ENCODE measurements at places on chromosomes 7 and 10.

DNA sequence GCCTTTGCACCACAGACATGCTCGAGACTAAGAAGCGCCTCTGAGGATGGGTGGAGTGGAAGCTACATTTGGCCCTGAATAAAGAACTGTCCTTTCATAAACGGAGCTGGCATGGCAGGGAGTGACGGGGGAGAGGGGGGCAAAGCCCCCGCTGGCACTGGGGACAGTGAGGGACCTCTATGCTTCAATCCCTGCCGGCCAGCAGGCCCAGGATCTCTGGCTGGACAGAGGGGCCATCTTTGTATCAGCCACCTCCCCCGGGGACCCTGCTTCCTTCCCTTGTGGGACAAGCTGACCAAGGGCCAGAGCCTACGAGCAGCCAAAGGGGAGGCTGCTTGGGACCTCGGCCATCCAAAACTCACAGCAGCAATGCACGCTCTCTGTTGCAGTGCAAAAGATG, 28.2 kb upstream of the ECHDC3 start:
- no peak for DNase-seq

GRCh38 chr7:16484453-16485158, 19.1 kb upstream of the SOSTDC1 start:
- DNase-seq, result no peak

- peak; percentile 68 for DNase-seq
Measured at GRCh38 chr7:141362580-141363435, 188.4 kb upstream of the AGK start.

- DNase-seq, result peak; percentile 46
Measured at GRCh38 chr7:18685971-18686370, 190.4 kb downstream of the HDAC9 start.

DNA sequence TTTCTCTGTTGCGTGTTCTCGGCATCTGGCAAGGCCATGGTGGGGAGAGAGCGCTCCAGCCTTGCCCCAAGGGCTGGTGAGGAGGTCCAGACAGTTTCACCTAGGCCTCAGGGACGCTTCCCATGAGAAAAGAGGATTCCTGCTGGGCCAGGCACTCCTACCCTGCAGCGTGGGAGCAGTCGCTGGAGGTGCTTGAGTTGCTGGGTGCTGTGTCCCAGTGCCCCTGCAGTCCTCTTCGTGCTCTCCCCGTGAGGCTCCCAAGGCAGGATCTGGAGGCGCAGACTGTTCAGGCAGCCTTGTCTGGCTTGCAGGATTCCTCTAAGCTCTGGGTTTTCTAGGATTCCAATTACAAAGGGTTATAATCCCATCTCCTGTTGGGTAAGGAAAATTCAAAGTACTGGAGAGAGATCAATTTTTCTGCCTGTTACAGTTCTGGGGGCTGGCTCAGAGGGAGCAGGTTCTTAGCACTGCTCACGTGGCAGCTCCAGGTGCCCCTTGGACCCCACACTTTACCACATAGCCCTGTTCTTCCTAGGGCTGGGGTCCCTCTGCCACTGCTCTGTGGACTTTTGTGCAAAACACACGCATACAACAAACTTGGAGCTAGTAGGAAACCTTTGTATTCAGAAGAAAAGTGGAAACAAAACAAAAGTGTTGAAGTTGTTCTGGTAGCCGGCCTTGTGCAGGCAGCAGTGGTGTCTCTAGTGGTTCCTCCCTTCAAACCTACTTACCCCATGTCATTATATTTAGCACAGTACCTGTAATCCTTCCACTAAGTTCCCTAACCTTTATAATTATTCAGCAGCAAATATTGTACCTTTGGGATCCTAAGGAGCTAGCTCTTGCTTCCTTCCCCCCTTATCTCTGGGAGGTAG, 60.5 kb downstream of the CCNY start:
- DNase-seq, result no peak

DNA sequence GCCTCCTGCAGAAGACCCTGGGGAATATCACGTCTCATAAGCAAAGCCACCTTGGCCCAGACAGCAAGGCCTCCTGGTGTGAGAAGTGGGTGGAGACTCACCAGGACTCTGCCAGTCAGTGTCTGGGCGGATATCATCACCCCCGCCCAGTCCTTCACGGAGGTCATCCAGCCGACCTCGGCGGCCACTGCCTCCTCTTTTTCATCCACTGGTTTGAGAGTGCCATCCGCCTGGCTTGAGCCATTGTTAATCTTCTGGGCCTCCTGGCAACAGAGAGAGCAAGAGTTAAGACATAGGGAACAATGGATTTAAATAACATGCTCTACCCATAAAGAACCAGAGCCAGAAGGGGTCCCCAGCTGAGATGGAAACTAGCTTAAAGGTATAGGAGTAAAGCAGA, 233.8 kb downstream of the KCNMA1 start:
- DNase-seq, result no peak

- DNase-seq, result peak; percentile 49
Measured at GRCh38 chr7:41438705-41439514, 264.0 kb downstream of the INHBA start.

- no peak for DNase-seq
Measured at GRCh38 chr7:7563269-7563668, 3.4 kb upstream of the MIOS start.
